Activated naive CD4-positive, alpha-beta T cell treated with anti-CD3 and anti-CD28 coated beads, Interleukin-2, amount 50 U/mL, for 16 hours (primary cell): ENCODE measurements at places on chromosomes 2 and 18.

GRCh38 chr2:68223419-68223818, 28.9 kb downstream of the PPP3R1 start:
- DNase-seq, result no peak

DNA sequence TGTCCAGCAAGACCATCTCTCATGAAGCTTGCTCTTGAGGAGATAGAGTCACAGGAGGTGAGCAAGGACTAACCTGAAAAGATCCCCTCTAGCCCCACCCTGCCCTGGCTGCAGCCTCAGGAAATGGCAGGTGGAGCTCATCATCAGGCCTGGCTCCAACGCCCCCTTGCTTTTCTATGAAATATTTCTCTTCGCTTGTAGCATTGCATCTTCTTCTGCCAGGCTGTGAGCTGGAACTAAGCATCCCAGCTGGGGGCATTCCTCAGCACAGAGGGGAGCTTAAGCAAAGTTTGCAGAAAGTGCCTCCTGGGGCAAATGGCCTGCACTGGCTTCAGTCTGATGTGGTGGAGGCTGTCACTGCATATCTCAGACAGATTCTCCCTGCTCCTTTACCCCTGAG, 90.1 kb upstream of the LGALSL start:
- no peak for DNase-seq

DNA sequence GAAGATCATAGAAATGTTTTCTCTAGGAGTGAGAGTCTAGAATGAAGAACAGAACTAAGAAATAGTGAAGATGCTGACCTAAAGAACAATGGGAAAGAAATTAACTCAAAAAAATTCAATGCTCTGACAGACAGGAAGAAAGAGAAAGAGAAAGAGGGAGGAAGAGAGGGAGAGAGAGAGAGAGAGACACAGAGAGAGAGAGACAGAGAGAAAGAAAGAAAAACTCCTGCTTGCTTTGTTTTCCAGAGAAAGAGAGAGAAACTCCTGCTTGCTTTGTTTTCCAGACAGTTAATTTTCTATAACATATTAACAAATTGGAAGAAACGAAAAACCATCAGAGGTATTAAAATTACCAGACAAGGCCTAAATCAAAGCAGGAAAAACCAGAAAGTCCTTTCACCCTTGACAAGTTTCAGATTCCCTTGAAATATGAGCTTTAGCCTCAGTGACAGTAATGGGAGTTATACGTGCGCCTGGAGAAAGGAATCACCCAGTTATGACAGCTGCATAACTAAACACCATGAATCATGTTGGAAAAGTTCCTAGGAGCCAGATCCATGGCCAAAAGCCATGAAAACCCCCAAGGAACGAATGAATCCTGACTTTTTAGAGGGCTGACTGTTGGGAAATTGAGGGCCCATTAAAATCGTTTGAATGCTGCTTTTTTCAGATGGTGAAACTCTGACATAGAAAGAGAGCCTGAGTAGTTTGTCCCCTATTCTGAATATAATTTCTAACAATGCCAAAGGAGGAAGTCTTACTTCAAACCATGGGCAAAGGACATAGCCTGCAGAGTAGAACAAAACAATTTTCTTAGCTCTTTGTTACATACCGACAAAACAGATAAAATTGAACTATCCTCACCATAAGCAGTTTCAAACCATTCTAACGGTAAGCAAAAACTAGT, 228.6 kb upstream of the CHST9 start:
- DNase-seq, result no peak

DNA sequence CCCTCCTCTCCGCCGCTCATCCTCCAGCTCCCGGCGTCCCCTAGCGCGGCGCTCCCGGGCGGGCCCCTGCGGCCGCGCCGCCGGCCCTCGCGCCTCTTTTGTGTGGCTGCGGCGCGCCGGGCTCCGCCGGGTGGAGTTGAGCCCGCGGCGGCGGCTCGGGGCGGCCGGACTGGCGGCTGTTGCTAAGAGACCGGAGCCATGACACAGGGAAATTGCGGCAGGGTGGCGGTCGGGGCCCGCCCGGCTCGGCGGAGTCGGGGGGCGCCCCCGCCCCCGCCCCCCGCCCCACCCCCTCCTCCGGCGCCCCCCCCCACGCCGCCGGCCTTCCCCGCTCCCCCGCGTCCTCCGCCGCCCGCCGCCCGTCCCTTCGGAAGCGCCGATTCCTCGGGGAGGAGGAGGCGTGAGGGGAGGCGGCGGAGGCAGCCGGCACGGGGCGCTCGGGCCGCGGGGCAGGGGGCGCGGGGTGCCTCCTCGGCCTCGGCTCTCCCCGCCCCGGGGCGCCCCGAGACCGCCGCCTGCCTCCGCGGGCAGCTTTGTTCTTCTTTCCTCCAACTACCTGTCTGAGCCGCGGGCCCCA, at the start of gene TMEM200C:
TSS of gene TMEM200C (minus strand) at position 224 of the 577 bp plus-strand sequence. CDS start 3,459 bp downstream, outside the sequence.
- DNase-seq, result no peak

- no peak for DNase-seq
Measured at GRCh38 chr18:63970809-63971205, 926 bp downstream of the SERPINB8 start.

DNA sequence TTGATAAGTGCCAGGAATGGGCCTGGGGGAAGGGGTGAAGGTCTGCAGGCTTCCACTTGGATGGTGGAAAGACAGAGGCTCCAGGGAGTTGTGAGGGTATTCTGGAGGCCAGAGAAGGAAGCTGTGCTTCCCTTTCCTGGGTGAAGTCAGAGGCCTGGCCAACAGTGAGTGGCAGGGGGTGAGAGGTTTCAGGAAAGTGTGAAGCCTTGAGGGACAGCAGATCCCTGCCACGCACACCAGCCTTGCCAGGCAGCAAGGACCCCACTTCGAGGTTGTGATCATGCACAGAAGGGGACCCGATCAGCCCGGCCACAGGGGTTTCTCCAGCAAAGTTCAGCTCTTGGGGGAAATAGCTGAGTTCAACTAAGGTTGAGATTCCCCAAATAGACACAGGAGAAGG, 66.5 kb downstream of the SMAD7 start:
- DNase-seq, result no peak

- no peak for DNase-seq
Measured at GRCh38 chr18:68172842-68173549, 541.9 kb downstream of the TMX3 start.

DNA sequence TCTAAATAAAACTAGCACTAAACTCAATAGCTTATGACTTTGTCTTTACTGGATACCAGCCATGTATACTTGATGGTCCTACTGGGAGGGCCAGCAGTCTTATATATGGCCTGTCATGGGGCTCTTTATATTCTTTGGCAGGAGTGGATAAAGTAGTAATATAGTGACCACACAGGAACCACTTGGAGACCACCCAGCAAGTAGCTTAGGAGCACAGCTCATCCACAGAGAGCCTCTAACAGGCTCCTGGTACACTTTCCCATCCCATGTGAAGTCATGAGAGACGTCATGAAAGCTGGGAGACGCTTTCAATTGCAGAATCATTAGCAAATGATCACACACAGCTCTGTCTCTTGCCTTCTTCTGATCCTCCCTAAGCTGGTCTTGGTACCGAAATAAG, 360.9 kb upstream of the ACVR2A start:
- no peak for DNase-seq

- DNase-seq, result no peak
Measured at GRCh38 chr2:64137996-64138395, 6.2 kb downstream of the PELI1 start.

GRCh38 chr2:106596844-106597243, 109.7 kb downstream of the CD8B2 start:
- DNase-seq, result no peak

- no peak for DNase-seq
Measured at GRCh38 chr2:224687156-224687555, 29.0 kb downstream of the CCDC195 start.

DNA sequence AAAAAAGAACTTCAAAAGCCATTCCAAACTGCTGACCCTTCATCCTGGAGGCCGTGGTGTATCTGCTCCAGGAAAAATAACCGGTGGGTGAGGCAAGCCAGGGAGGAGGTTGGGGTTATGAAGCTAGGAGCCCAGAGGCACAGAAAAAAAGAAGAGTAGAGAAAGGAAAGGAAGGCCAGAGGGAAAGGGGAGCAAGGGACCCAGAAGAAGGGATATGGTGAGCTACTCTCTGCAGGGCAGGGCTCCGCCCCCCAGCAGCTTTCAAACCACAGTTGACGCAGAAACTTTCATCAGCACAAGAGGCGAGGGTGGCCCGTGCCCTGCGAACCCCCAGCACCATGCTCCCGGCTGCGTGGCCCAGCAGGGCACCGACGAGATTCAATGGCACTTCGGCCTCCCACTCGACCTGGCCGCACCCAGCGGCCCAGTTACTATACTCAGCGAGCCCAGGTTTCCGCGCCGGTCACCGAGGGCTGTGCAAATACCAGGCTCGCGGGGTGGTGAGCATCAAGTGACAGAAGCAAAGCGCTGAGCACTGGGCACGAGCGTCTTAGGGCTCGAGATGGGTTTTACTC, 665 bp downstream of the MCM6 start:
- peak; percentile 81 for DNase-seq

DNA sequence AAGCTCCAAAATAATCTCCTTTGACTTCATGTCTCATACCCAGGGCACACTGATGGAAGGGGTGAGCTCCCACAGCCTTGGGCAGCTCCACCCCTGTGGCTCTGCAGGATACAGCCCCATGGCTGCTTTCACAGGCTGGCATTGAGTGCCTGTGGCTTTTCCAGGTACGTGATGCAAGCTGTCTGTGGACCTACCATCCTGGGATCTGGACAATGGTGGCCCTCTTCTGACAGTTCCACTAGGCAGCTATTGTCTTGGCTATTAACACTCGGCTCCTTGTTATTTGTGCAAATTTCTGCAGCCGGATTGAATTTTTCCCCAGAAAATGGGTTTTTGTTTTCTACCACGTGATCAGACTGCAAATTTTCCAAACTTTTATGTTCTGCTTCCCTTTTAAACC, 634.2 kb downstream of the TSN start:
- DNase-seq, result no peak

- DNase-seq, result no peak
Measured at GRCh38 chr2:138782383-138782782, 2.2 kb upstream of the NXPH2 start.

DNA sequence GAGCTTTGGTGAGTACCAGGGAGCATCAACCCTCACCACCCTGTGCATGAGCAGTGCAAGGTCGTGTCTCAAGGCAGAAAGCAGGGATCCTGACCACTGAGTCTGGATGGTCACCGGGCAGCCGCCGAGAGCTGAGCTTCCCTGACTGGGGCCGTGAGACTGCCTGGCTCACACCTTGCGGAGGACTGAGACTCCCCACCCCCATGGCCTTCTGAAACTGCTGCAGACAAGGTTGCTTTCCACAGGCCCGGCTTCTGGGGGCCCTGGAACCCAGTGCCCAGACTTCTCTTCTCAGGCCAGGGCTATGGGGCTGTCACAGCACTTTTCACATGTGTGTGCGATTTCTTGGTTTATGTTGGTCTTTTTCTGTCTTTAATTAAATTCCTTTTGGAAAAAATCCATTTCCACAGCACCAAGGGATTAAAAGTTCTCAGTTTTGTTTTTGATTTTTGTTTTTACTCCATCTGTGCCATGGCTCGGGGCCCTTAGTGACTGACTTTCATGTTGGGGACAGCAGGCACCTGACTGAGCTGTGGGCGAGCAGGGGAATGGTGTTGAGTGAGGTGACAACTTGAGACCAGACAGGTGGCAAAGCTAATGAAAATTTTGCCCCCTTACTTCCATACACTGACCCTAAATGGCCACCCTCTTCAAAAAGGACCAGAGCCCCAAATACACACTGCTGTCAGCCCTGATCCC, 297.9 kb downstream of the CYP26B1 start:
- no peak for DNase-seq

- no peak for DNase-seq
Measured at GRCh38 chr2:210899131-210899530, 342.7 kb downstream of the CPS1 start.

- no peak for DNase-seq
Measured at GRCh38 chr2:23036629-23037028, 348.4 kb upstream of the KLHL29 start.

GRCh38 chr2:225334514-225334913, 65.0 kb upstream of the NYAP2 start:
- no peak for DNase-seq

GRCh38 chr2:119739580-119740255, 20.0 kb upstream of the PTPN4 start:
- no peak for DNase-seq

DNA sequence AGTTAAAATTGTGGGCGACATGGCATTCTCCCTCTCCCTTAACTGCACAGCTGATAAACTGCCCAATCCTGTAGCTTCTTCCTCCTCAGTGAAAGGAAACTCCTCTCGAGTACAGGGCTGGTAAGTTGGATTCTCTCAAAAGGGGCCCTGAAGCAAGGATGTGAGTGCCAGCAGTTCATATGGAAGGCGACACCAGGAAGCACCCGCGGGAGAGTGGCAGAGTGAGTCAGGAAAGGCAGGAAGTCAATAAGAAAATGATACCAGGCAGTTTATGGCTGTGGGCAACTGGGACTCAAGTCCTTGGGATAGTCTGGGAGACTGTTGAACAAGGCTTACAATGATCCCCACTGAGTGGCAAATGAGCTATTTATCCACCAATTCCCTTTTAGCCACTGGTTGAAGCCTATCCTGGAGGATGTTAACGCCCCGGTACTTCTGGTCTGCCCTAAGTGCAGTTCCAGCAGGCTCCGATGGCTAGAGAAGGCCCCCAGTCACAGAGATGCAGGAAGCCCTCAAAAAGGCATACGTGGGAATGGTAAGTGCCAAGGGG, 34.8 kb downstream of the ABHD3 start:
- no peak for DNase-seq

DNA sequence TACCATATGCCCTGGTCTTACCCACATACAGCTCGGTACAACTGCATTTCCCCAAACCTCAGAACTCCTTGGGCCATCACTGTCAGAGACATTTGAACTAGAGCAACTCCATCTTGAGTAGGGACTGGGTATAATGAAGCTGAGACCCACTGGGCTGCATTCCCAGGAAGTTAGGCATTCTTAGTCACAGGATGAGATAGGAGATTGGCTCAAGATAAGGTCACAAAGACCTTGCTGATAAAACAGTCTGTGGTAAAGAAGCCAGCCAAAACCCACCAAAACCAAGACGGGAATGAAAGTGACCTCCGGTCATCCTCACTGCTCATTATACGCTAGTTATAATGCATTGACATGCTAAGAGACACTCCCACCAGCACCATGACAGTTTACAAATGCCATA, 131.3 kb downstream of the PIK3C3 start:
- no peak for DNase-seq

- DNase-seq, result no peak
Measured at GRCh38 chr2:64889803-64890202, 99.4 kb upstream of the SLC1A4 start.

- DNase-seq, result no peak
Measured at GRCh38 chr2:149561309-149561926, 26.2 kb downstream of the MMADHC start.

DNA sequence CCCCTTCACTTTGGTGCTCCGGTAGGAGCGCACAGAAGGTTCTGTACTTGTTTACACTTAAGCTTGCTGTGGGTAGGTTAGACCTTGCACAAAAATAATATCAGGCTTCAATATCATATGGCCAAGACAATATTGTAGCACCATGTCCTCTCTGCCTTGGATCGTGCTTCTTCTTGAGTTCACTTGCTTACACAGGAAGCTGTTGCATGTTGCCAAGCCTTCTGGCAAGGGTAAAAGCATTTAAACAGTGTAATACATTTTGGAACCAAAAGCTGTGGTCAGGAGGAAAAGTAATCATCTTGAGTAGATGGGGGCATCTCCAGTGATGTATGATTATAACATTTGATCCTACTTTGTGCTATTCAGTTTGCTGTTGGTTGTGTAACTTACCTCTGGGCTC, 197.5 kb downstream of the LTBP1 start:
- no peak for DNase-seq

- no peak for DNase-seq
Measured at GRCh38 chr18:76850112-76850511, 27.8 kb downstream of the ZNF236 start.
